Muscle of arm (tissue), 14 donors: ENCODE measurements at places on chromosomes 7 and 10. TPM values are rescaled to one million over a fixed set of nuclear protein-coding genes. Genes with fewer than 3 reads are reported as not detected.
A peak's percentile ranks its signal among the peaks of the same experiment; 100 is the strongest.

- peak; percentile 88 for DNase-seq
Measured at GRCh38 chr7:151727579-151728285, 149.2 kb downstream of the PRKAG2 start.

GRCh38 chr10:116757246-116757645 lies 14.9 kb upstream of the HSPA12A start:
- DNase-seq: no peak

DNA sequence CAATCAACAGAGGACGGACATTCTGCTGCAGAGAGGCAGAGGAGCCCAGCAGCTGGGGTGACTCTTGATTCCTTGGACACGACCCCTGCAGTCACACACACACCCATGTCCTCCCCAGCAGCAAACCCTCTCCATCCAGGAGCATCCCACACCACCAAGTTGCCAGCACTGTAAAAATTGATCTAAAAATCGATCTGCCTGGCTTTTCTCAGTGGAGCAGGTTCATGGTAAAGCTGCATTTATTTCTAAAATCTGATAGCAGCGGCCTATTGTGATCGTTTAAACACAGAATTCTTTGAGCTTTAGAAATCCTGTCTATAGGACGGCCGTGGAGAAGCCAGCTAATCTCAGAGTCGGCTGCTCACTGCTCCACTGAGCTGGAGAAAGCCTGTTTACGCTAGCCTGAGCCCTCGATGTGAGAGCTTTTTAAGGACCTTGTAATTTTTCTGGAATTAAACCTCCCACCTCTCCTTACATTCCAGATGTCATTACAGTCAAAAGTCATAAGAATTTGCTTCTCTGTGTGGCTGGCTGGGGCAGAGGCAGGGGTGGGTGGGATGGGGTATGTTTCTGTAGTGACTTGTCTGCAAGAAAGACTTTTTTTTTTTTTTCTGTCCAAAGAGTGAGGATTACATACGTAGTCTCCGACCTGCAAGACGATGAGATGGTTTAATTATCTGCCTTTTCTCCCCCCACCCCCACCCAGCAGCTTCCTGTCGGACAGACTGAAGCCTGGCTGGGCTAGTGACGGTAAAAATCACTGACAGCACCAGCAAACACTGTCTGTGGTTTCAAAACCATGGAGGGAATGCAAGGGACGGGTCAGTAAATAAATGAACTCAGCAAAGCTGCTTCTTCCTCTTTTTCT lies 31.6 kb downstream of the TRIM8 start:
- DNase-seq: no peak

GRCh38 chr10:91006001-91006751 lies 85.3 kb upstream of the ANKRD1 start:
- peak; percentile 87 for DNase-seq

DNA sequence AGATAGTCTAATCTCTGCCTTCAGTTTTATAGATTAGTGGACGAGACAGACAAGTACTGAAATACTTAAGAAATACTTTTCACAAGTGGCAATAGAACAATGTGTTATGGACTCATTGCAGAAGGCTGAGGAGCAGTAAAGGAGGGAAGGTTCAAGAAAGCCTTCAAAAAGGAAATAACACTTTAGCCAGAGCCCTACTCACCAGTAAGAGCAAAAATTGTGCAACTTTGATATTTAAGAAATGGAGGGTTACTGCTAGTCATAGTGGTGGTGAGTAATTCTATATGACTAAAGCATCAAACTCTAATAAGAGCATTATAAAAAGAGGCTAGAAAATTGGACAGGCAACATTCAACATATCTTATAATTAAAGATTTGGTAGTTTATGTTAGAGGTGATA lies 28.8 kb downstream of the PTPN12 start:
- DNase-seq: no peak

DNA sequence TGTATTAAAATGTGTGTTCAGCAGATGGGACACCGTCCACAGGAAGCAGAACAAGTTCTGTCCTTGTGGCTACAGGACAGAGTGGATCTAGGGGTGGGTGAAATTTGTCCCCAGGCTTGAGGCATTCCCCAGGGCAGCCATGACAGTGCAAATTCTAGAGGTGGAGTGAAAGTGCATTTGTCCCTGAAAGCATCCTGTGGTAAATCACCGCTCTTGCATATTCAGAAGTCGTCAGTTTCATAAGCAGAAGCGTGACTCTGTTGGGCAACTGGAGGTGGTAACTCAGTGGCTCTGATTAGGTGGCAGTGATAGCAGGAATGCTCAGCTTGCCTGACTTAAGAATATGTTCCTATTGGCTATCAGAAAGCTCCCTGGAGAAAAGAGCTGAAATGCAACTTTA lies 96.6 kb downstream of the SNX10 start:
- no peak for DNase-seq

DNA sequence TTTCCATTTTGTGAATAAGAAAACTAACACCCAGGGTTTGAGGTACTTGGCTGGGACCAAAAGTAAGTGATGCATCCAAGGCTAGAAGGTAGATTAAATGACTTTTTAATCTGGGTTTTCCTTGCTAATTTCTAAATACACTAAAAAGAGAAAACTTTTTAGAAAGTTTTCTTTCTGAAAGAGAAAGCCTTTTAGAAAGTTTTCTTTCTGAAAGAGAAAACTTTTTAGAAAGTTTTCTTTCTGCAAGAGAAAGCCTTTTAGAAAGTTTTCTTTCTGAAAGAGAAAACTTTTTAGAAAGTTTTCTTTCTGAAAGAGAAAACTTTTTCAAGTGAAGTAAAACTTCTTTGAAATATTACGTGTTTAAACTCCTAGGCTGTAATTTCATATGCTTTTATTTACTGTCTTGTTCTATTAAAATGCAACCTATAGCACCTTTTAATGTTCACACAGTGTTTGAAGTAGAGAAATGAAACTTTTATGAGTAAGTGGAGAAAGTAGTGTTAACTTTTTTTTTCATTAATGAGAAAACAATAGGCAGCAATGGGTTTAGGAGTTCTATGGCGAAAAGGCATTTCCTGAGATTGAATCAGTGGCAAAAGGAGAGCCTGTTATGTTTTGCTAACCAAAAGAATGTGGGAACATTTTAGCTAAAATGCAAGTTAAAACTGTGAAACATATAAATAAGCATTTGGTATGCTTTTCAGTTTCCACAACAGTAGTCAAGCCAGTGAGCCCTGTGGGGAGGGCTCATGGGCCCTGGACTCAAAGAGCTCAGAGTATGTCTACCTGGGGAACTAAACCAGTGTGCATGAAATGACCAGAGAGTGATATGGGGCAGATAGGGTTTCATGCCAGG lies 103.7 kb downstream of the RBM20 start:
- DNase-seq: no peak

GRCh38 chr10:102781921-102782557 lies 38.3 kb downstream of the WBP1L start:
- no peak for DNase-seq

- DNase-seq: peak; percentile 97
Measured at GRCh38 chr7:15686295-15686956, at the start of gene MEOX2. Gene MEOX2 (minus strand): TSS chr7:15686683. CDS start chr7:15686402, 281 bp downstream.

DNA sequence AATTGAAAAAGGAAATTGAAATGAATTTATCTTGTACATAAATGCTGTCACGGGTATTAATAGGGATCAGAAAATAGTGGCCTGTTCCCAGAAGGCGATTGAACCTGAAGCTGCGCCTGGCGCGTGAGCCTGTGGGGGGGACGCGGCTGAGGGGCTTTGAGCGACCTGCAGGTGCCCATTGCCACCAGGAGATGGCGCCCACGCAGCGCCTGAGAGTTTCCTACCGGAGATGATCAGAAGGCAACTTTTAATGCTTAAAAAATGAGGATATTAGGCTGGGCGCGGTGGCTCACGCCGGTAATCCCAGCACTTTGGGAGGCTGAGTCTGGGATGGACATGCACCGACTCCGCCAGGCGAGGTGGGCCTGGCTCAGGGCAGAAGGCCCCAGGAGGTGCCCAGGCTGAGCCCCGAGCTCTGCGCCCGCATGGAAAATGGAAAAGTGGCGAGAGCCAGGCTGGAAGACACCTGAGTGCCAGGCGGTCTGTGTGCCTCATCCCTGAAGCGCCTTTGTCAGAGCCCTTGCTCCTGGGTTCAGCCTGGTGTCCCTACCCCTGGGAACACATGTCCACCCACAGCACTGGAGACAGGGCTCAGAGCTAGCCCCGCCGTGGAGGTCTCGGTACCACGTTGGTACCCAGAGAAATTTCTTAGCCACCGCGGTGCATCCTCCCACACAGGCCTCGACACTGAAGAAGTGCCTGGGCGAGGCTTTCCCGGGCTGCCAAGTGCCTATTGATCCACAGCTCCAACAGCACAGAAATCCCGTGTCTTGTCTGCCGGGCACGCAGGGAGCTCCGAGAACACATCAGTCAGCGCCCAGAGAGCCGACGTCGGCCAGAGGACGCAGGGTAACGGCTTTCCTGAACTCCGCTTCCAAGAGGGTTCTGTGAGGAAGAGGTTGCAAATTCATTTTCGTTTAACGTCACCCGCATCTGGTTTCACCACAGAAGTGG lies 117.4 kb downstream of the INPP5A start:
- DNase-seq: peak; percentile 72

DNA sequence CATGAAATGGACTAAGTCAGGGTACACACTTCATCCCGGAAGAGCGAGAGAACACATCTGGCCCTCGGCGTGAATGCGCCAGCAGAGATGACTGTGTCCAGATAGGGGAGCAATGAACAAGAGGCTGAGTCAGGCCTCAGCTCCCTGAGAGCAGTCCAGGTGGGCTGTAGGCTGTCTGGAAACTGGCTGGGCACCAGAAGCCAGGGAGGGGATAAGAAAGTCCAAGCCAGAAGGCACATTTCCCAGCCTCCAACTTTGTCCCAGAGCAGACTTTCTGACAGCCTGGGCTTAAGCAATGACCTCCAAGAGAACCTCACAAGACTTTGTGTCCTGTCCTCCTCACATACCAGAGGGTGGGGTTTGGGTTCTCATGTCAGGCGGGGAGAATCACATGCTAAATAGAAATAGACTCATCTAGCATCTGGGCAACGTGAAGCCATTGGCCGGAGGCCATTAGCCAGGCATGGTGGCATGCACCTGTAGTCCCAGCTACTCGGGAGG lies 157.2 kb downstream of the ARHGAP12 start:
- no peak for DNase-seq

DNA sequence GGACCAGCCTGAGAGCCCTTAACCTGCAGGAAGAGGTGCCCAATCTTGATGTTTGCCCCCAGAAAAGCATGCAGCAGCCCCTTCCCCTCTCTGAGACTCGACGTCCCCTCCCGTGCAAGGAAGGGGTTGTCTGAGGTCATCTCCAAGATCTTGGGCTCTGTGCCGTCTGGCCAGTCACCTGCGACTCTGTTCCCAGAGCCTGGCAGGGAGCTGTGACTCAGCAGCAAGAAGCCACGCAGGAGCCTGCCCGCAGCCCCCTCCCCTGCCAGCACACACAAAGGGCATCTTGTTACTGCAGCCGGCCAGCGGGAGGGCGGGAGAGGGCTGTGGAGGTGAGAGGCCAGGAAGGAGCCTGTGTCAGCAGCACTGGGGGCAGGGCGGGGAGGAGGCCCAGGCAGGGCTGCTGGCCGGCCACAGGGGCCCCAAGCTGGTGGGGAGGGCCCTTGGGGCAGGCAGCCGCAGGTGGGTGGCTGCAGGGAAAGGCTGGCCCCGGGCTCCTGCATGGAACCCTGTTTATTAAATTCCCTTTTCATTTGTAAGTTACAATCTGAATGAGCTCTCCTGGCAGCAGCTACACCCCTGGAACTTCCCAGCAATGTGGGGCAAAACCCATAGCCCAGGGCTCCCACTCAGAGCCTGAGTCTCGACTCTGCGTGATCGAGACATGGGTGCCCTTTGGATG lies 103.7 kb upstream of the ZMIZ1 start:
- no peak for DNase-seq

GRCh38 chr10:116952729-116953128 lies 52.3 kb downstream of the SHTN1 start:
- DNase-seq: no peak

DNA sequence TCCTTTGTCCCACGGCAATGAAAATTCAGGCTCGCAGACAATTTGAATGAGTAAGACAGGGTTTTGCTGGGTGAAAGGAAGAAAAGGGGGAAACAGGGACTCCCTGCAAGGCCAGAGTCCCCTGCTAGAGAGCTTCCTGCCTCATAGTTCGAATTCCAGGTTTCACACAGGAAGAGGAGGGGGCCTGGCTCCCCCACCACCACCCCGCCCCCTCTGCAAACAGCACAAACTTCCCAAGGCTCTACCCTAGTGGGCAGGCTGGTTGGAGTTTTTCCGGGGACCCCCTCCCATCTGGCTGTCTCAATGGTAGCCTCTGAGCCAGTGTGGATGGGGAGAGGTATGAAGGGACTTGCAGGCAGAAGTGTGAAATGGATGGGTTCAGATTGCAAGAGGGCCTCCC lies 57.4 kb upstream of the NEBL start:
- no peak for DNase-seq

- no peak for DNase-seq
Measured at GRCh38 chr10:131935260-131935659, 34.5 kb downstream of the PPP2R2D start.

- no peak for DNase-seq
Measured at GRCh38 chr10:48657416-48657815, 27.3 kb upstream of the WDFY4 start.

DNA sequence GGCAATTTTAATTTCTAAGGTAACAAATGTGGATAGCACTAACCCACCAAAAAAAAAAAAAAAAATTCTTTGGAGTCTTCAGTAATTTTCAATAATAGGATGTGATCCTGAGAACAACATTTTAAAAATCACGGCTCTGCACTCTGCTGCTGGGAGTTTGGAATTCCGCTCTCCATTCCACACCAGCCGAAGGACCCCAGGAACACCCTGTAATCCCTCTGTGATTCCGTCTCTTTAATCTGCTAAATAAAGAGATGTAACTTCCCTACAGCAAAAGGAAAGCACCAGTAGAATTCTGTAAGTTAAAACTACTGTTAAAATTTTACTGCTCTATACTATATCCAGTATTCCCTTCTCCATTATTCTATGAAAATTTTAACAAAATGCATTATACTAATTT lies 284.5 kb downstream of the PTPRN2 start:
- DNase-seq: no peak

DNA sequence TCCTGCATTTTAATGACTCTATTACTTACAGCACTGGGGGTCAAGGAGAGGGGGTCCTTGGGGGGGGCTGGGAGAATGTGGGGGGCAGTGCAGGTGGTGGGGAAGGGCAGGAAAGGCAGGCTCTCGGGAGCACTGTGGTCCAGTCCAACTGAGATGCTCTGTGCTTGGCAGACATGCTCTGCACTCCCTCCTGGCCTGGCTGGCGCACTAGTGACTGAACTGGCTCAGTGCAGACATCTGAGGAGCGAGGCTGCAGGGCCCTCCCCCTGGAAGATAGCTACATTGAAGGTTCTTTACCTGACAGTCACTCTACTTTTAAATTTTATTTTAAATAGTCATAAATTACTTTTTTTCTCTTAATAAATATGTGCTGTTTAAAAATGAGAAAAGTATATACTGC lies 105.7 kb downstream of the NEURL1 start:
- no peak for DNase-seq

GRCh38 chr7:1513657-1514095 lies 9.5 kb upstream of the INTS1 start:
- DNase-seq: peak; percentile 38

ANKIB1 gene
- polyA plus RNA-seq: 23.2 TPM

AKR1C4 gene
- not detected for polyA plus RNA-seq

TMEM229A gene
- polyA plus RNA-seq: 5.1 TPM

CACNB2 gene
- polyA plus RNA-seq: 2.5 TPM

SVOPL gene
- polyA plus RNA-seq: 0.41 TPM

SLF2 gene
- polyA plus RNA-seq: 130 TPM

KEL gene
- 1.6 TPM for polyA plus RNA-seq
